Pulmonary artery endothelial cell (primary cell): ENCODE measurements at places on chromosomes 12 and 14. TPM values are rescaled to one million over a fixed set of nuclear protein-coding genes. Genes with fewer than 3 reads are reported as not detected.

OR10A7 gene
- total RNA-seq = not detected in 2 replicates

LETMD1 gene
- 27.0 and 30.7 TPM in 2 replicates for total RNA-seq

KLRG1 gene
- total RNA-seq = 7.9 and 10.0 TPM in 2 replicates

SSTR1 gene
- 1.1 and 1.2 TPM in 2 replicates for total RNA-seq

SVOP gene
- not detected in 2 replicates for total RNA-seq

POTEM gene
- not detected in 2 replicates for total RNA-seq

OAS2 gene
- 11.1 and 16.5 TPM in 2 replicates for total RNA-seq

MANSC1 gene
- 9.2 and 10.8 TPM in 2 replicates for total RNA-seq

SAMD4A gene
- total RNA-seq = 26.4 and 41.8 TPM in 2 replicates

LMNTD1 gene
- not detected in 2 replicates for total RNA-seq

ACRBP gene
- 0.11 and 0.26 TPM in 2 replicates for total RNA-seq

DPPA3 gene
- total RNA-seq = not detected in 2 replicates

KRT79 gene
- total RNA-seq = not detected in 2 replicates

ASPG gene
- not detected in 2 replicates for total RNA-seq

SLC17A8 gene
- not detected in 2 replicates for total RNA-seq

ASCL1 gene
- total RNA-seq = not detected in 2 replicates

DAO gene
- not detected in 2 replicates for total RNA-seq

KRT72 gene
- total RNA-seq = not detected in 2 replicates

CLEC9A gene
- total RNA-seq = not detected in 2 replicates
